ENCODE measurements at places on chromosomes 2 and 18.

DNA sequence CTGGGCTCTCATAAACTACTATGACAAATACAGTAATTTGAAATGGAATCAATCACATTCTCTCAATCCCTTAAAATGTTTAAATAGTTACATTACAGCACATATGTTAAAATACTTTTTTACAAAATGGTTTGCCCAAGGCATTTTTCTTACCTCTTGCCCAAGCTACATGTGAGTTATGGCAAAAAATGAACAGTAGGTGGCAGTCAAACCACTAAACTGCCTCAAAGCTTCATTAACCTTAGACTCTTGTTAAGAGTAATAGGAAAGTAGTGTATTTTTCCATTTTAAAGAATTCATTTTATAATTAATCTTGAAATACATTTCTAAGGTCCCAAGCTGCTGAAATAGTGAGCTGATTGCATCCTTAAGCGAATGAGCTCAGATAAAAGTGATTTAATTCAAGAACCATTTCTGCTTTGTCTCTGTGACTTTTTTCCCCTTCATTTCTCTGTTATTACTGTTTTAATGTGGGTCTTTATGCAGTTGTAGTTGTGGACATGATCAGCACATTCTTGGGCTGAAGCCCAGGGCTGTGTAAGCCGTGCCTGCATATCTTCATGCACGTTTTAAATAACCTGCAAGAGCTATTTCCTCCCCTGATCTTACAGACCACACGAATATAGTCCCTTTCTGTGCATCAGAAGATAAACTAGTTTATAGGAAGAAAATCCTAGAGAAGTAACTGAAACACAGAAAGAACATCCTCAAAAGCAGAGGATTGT lies 311.8 kb downstream of the LNPK start:
- peak; percentile 56 for DNase-seq

- no peak for DNase-seq
Measured at GRCh38 chr2:19360266-19360965, 2.0 kb upstream of the OSR1 start.

DNA sequence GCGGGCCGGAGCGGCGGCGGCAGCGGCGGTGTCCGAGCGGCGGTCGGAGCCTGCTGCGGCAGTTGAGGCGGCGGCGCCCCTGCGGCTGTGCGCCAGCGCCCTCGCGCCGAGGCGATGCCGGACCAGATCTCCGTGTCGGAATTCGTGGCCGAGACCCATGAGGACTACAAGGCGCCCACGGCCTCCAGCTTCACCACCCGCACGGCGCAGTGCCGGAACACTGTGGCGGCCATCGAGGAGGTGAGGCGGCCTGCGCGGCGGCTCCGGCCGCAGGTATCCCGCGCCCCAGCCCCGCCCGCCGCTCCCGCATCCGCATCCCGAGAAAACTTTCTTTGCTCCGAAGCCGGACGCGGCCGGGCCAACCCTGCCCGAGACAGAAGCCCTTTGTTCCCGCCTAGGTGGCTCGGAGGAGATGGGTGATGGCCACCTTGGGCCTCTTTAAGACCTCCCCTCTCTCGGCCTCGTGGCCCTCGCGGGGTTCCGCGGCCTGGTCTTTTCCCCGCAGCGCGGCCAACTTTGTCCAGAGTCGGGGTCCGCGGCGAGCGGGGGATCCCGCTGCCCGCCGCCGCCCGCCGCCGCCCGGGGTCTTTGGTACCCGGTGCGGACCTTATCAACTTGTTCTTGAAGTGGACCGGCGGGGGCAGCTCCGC lies 504 bp downstream of the ASAP2 start:
- no peak for DNase-seq

DNA sequence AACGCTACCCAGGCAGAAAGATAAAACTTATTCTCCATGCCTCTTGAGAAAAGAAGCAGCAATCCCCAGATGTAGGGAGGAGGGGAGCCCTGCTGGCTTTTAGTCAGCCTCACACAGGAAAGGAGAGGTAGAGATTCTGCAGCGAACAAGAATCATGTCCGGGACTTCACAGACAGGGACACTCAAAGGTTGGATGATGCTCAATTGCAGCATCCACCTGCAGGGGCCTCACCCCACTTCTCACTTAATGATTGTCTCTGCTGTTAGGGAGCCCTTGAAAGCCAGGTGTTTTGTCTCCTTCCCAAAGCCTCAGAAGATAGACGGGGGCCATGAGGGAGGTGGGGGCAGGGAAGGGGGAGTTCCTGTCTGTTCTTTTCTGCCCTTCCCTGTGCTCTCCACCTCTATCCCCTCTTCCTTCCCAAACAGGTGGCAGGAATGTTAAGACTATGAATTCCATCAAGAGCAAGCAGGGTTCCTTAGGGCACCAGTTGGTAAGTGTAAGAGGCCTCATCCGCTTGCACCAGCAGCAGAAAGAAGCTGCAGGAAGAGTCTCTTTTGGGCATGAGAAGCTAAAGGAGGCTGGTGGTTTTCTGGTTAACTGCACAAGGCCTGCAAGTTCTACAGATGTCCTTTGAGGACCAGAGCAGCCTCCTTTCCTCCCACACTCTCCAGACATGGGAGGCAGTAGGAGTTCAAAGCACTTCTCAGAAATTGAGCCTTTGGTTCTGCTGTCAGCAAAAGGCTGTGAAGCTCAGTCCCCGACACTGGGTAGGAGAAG lies 154.7 kb upstream of the TNP1 start:
- DNase-seq = no peak

GRCh38 chr2:180776921-180777320 lies 203.5 kb upstream of the UBE2E3 start:
- DNase-seq = peak; percentile 3

GRCh38 chr18:57542812-57543427 lies 43.6 kb downstream of the FECH start:
- DNase-seq = peak; percentile 76

DNA sequence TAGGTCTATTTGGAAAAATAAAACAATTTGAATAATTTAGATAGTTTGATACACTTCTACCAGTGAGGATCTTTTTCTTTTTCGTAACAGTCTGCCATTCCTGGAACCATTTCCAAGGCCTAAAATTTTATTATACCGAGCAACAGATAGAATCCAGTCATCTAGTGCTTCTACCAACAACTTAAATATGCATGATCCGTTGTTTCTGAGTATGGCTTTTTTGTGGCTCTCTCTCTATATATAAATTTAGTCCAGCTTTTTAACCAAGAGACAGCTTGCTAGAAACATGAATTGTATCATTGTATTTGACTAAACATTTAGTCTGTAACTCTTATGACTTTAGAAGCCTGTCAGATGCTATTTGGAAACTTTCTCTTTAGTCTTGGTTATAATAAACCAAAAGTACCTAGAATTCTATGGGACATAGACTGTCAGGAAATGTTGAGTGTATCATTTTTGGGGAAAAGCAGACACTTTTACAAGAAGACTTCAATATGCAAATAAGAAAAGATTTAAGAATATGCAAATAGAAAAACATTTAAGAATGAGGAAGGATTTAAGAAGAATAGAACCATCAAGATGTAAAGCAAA lies 161.4 kb downstream of the ZEB2 start:
- no peak for DNase-seq

GRCh38 chr2:128600581-128601297 lies 282.1 kb upstream of the HS6ST1 start:
- DNase-seq = no peak

DNA sequence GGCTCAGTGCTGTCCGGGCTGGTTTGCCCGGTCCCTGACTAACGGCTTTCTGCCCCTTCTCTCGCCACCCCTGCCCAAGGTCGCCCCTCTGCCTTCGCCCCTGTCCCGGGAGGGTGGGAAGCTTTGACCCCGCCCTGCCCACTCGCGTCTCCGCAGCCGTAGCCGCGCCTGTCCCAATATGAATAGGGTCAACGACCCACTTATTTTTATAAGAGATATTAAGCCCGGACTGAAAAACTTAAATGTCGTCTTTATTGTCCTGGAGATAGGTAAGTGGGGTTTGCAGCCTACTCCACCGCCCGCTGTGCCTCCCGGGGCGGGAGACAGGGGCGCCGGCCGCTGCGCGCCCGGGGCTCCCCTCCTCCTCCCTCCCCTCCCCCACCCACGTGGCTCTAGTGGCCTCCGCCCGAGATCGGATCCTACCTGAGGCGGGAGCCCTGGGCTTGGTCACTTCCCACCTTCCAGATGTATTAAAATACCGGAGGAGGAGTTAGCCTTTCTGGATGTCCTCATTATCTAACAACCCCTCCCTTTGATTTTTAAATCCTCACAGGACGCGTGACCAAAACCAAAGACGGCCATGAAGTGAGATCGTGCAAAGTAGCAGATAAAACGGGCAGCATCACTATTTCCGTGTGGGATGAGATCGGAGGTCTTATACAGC lies 633 bp downstream of the NABP1 start:
- DNase-seq = peak; percentile 44

DNA sequence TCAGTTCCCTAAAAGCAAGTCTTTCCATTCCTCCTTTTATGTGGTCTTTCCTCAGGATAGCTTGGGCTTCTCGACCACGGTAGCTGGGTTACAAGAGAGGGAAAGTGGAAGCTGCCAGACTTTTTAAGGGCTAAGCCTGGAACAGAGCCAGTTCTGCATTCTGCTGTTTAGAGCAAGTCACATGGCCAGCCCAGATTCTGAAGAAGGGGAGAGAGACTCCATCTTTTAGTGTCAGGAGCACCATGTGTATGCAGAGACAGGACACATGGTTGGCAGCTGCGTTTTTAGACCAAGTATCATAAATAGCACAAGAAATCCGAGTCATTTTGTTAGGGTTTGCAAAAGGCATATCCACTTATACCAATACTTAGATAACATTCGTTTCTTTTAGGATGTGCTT lies 4.7 kb downstream of the HMSD start:
- DNase-seq = no peak

DNA sequence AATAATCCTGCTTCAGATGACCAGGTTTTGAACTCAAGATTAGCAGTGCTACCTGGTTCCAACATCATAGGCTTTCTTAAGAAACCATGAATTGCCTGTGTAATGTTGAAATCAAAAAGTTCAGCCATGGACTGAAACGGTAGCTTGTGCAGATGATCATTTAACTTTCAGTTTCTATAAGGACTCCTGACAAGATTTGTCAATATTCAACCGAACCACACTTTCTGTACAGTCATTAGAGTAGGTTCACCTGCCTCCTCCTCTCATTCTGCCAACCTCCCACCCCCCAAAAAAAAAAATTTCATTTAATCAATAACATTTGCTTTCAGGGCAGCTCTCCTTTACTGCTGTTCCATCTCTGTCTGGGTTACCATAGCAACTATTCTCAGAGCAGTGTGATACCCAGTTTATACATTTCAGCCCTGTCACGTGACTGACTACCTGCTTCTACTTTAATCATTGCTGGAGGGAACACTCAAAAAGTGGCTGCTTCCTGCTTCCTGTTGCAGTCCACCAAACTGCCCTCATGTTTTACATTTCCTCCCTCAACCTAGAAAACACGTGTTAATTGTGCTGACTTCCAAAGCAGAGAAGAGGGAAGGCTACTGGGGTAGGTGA lies 275.5 kb downstream of the SS18 start:
- no peak for DNase-seq

DNA sequence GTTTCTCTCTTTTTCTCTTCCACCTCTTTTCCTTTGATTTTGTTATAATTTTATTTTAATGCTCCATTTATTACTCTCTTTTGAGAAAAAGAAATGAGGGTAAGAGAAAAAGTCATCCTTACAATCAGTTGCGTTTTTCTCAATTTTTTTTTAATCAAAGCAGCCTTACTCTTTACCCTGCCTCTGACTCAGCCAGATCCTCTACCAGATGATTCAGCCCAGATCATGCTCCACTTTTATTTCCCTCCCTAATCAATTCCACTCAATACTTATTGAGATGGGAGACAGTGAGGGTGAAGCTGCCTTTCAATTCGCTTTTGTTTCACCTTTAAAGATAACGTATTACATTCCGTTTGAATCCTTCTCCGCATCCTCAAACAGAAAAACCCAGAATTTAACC lies 337.9 kb downstream of the SATB2 start:
- peak; percentile 9 for DNase-seq

GRCh38 chr18:2083691-2084090 lies 487.6 kb downstream of the METTL4 start:
- no peak for DNase-seq

DNA sequence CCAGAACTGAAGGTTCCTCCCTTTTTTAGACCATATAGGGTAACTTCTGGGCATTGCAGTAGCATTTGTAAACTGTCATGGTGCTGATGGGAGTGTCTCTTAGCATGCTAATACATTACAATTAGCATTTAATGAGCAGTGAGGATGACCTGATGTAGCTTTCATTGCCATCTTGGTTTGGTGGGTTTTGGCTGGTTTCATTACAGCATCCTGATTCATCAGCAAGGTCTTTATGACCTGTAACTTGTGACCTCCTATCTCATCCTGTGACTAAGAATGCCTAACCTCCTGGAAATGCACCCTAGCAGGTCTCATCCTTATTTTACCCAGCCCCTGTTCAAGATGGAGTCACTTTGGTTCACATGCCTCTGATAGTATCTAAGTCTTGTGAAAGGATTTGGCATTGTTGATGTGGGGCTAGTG lies 159.0 kb downstream of the TMX3 start:
- no peak for DNase-seq

DNA sequence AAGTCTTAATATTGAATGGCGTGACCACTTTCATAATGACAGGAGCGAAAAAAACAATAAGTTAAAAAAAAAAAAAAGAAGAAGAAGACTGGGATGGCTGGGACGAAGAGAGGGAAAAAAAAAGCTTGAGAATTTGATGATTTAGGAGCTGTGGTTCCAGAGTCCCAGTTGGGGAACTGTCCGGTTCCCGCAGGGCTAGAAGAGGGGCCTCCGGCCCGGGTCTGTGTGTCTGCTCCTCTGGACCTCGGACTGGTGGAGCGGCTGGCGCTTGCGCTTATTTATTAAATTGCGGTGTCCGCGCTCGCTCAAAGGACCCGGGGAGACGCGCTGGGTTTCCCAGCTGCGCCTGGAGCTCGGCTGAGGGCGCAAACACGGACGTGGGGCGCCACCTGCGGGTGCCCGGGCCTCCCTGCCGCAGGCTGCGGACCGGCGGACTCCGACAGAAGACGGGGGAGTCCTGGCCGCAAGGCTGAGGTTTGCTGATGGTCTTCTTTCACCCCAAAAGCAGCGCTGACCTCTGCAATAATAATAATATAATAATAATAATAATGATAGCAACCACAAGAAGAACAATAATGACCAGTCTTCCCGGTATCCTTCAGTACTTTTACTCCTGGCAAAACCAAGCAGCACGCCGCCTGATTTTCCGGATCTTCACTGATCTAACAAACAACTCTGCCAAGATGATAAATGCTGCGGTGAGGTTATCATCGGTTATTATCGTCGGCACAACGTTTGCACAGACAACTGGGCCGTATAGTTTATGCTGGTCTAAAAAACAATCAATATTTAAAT lies at the start of gene CBLN2:
Gene CBLN2, minus strand, starts transcription at position 251 of the 795 bp plus-strand sequence. CDS start 2,182 bp downstream, outside the sequence.
- peak; percentile 88 for DNase-seq

All from GM03348 (cell line).